ENCODE measurements at places on chromosomes 2 and 18. TPM values are rescaled to one million over a fixed set of nuclear protein-coding genes. Genes with fewer than 3 reads are reported as not detected.
A peak's percentile ranks its signal among the peaks of the same experiment; 100 is the strongest.

The TMEM163 gene
- total RNA-seq: 5.9 TPM

The HMSD gene
- 1.4 TPM for total RNA-seq

The TSN gene
- total RNA-seq: 66.1 TPM

The SGPP2 gene
- 89.8 TPM for total RNA-seq

The LONRF2 gene
- total RNA-seq: 6.3 TPM

The COL4A4 gene
- 53.3 TPM for total RNA-seq

The GDF7 gene
- 12.5 TPM for total RNA-seq

The REEP1 gene
- total RNA-seq: 4.3 TPM

The PLEKHH2 gene
- total RNA-seq: 25.0 TPM

GRCh38 chr18:45557779-45558178 is 57.5 kb upstream of the SLC14A2 start:
- DNase-seq: no peak
- no peaks in the 10 kb centered on the region for H3K36me3 ChIP-seq
- no peak overlapping the region for H3K4me3 ChIP-seq
- no peaks in the 10 kb centered on the region for H3K4me1 ChIP-seq
- no peaks in the 10 kb centered on the region for H3K27me3 ChIP-seq

GRCh38 chr2:190657474-190658255 is 8.8 kb downstream of the NAB1 start:
- no peak overlapping the region for H3K4me3 ChIP-seq
- H3K27ac ChIP-seq: no peak overlapping the region
- no peaks in the 10 kb centered on the region for H3K36me3 ChIP-seq

GRCh38 chr2:217055624-217056023 is 195.8 kb upstream of the TNP1 start:
- H3K27ac ChIP-seq: no peak overlapping the region
- no peaks in the 10 kb centered on the region for H3K36me3 ChIP-seq
- H3K27me3 ChIP-seq: no peaks in the 10 kb centered on the region
- no peak overlapping the region for H3K4me3 ChIP-seq

- no peak overlapping the region for H3K4me3 ChIP-seq
- no peaks in the 10 kb centered on the region for H3K4me1 ChIP-seq
- H3K27ac ChIP-seq: no peak overlapping the region
- H3K27me3 ChIP-seq: no peaks in the 10 kb centered on the region
- no peaks in the 10 kb centered on the region for H3K36me3 ChIP-seq
Observed at GRCh38 chr2:121884078-121884477, 128.6 kb downstream of the TSN start.

- DNase-seq: no peak
- no peak overlapping the region for H3K27ac ChIP-seq
- peaks cover 3% of the 10 kb centered on the region for H3K36me3 ChIP-seq
- no peak overlapping the region for H3K4me3 ChIP-seq
Observed at GRCh38 chr2:232013701-232014353, 52.3 kb downstream of the DIS3L2 start.

- H3K4me1 ChIP-seq: peaks cover 2% of the 10 kb centered on the region
- peak overlapping the region; percentile 85 for H3K27ac ChIP-seq
- H3K36me3 ChIP-seq: no peaks in the 10 kb centered on the region
- H3K4me3 ChIP-seq: peak overlapping the region; percentile 94
- no peak for DNase-seq
Observed at GRCh38 chr2:61469424-61470121, 1.3 kb downstream of the USP34 start.

GRCh38 chr2:156800781-156801361 is 364.7 kb downstream of the GPD2 start:
- no peaks in the 10 kb centered on the region for H3K36me3 ChIP-seq
- no peak overlapping the region for H3K27ac ChIP-seq
- no peaks in the 10 kb centered on the region for H3K4me1 ChIP-seq
- H3K4me3 ChIP-seq: no peak overlapping the region

DNA sequence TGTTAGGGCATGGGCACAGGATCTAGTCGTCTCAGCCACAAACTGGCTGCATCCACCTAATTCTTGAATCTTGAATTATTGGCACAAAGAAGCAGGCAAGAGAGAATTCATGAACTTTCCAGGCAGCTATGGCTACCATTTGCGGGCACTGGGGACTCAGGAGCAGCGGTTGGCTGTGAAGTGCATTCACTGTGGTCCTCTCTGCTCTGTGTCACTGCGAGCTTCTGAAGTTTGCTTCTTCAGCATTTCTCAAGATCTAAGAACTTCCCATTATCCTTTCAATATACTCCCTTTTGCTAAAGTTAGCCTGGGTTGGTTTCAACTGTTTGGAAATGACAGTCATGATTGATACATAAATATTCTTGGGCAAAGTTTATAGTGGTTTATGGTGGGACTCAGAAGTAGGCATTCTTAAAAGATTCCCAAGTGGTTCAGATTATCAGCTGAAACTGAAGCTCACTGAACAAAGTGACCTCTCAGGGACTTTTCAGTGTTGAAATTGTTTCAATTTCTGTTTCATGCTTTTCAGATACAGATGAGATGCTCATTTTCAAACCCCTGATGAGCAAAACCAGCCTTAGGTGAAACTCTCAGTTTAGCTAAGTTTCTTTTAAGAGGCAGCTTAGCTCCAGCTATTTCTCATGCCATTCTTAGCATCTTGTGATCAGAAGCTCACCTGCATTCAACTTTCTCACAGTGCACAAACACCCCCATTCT is 1258.3 kb upstream of the GYPC start:
- H3K36me3 ChIP-seq: no peaks in the 10 kb centered on the region
- H3K4me1 ChIP-seq: no peaks in the 10 kb centered on the region
- no peak for DNase-seq
- no peak overlapping the region for H3K27ac ChIP-seq

GRCh38 chr2:190069936-190070696 is 7.6 kb upstream of the MSTN start:
- peak; percentile 83 for DNase-seq
- H3K4me3 ChIP-seq: no peak overlapping the region
- H3K36me3 ChIP-seq: no peaks in the 10 kb centered on the region
- no peaks in the 10 kb centered on the region for H3K4me1 ChIP-seq

DNA sequence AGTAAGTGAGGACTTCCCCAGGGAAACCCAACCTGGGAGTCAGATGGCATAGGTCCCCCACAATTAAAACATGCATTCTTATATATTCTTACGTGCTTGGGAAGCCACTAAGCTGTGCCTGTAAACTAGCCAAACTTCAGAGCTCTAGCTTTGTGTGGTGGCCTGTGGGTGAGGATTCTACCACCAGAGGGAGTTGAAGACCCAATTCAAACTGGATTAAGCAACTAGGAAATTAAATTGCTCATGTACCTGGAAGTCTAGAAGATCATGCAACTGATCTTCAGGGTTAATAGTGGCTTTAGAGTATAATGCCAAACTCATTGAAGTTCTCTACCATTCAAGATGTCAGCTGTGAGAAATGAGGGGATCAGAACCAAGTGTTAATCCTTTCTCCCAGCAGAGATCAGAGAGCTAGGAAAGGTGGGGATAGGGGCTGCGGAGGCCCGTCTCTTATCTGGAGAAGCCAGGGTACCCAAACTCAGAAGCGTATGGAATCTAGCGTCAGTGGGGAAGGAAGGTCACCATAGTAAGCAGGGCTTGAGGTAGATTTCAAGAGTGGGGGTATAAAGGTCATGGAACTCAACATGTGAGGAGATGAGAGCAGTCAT is 53.2 kb upstream of the CCDC85A start:
- H3K4me3 ChIP-seq: no peak overlapping the region
- H3K27me3 ChIP-seq: no peaks in the 10 kb centered on the region
- no peak for DNase-seq
- no peaks in the 10 kb centered on the region for H3K36me3 ChIP-seq
- no peak overlapping the region for H3K27ac ChIP-seq

DNA sequence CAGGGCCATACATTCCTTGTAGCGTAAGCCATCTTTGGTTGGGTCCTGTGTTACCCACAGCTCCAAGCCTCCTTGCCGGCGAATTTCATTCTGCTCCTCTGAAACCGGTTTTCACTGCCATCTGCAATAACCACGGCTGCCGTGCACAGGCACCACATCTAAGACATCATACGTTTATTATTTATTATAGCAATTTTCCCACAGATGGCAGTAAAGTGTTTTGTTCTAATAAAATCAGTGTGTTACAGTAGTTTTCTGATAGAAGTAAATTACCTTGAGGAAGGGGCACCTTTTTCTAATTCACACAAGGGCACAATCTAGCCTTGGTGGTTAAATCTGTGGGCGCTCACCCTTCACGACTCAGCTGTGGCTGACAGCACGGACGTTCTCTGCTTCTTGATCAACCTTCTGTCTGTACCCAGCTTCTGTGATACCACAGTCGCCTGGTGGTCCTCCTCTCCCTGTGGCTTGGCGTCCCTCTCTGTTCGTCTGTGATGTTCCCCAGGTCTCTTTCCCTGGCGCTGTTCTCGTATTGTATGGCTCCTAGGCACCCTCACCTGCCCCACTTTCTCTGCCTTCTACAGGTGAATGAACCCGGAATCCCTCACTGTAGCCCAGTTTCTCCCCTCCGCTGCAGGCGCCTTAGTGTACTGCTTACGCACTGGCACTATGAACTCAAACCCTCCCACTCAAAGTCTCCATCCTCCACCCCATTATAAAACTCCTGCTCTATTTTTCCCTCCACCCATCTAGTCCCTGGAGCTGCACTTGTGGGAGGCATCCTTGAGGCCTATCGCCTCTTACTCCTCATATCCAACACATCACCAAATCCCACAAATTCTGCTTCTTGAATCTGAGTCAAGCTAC is 236.8 kb downstream of the DYSF start:
- no peaks in the 10 kb centered on the region for H3K4me1 ChIP-seq
- no peak for DNase-seq
- no peak overlapping the region for H3K4me3 ChIP-seq
- no peak overlapping the region for H3K27ac ChIP-seq
- no peaks in the 10 kb centered on the region for H3K36me3 ChIP-seq

DNA sequence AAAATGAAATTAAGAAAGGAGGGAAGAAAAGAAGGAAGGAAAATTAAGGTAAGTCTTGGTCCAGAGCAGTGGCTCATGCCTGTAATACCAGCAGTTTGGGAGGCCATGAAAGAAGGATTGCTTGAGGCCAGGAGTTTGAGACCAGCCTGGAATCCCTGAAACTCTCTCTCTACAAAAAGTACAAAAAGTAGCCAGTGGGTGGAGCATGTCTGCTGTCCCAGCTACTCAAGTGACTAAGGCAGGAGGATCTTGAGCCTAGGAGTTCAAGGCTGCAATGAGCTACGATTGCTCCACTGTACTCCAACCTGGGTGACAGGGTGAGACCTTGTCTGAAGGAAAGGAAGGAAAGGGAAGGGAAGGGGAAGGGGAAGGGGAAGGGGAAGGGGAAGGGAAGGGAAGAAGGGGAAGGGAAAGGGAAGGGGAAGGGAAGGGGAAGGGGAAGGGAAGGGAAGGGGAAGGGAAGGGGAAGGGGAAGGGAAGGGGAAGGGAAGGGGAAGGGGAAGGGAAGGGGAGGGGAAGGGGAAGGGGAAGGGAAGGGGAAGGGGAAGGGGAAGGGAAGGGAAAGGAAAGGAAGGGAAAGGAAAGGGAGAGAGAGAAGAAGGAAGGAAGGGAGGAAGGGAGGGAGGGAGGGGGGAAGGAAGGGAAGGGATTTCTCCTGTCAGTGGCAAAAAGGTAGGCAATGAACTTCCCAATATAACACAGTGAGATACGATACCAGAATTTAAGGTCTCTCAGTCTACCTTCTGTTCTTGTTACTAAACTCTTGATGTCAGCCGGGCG is 412.8 kb downstream of the CMPK2 start:
- H3K27me3 ChIP-seq: no peaks in the 10 kb centered on the region
- no peak overlapping the region for H3K4me3 ChIP-seq
- no peak overlapping the region for H3K27ac ChIP-seq
- DNase-seq: no peak

DNA sequence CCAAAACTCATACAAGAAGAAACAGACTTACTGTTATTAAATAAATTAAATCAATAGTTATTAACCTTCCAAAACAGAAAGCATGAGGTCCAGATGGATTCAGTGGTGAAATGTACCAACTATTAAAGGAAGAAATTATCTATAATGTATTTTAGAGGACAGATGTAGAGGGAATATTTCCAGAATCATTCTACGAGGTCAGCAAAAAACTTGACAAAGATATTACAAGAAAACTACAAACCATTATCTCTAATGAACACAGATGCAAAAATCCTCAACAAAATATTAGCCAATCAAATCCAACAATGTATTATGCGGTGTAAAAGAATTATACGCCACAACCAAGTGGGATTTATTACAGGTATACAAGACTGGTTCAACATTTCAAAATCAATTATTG is 63.7 kb downstream of the ROCK2 start:
- no peaks in the 10 kb centered on the region for H3K27me3 ChIP-seq
- H3K4me3 ChIP-seq: no peak overlapping the region
- no peaks in the 10 kb centered on the region for H3K4me1 ChIP-seq
- DNase-seq: no peak

- no peak overlapping the region for H3K27ac ChIP-seq
- H3K4me1 ChIP-seq: no peaks in the 10 kb centered on the region
- H3K4me3 ChIP-seq: no peak overlapping the region
- DNase-seq: no peak
Observed at GRCh38 chr2:203451011-203451410, 84.1 kb downstream of the RAPH1 start.

DNA sequence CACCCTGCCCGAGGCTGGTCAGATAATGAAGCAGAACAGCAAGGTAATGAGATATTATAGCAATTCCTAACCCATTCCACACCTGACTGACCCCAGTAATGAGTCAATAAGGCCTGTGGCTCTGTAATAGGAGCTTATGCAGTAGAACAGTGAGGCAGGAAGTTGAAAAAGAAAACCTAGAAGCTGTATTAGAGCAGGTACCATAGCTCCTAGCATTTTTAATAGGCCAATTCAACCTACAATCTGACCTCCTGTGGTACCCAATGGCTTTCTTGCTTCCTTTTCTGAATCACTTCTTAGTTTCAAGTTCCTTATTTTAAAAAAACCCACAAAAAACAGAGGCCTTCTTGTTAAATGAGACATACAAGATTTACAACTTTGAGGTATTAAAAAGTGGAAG is 43.6 kb upstream of the MAP2 start:
- H3K4me1 ChIP-seq: no peaks in the 10 kb centered on the region
- no peak for DNase-seq
- H3K27ac ChIP-seq: no peak overlapping the region
- no peaks in the 10 kb centered on the region for H3K27me3 ChIP-seq

- H3K4me3 ChIP-seq: no peak overlapping the region
- no peaks in the 10 kb centered on the region for H3K27me3 ChIP-seq
- peaks cover 5% of the 10 kb centered on the region for H3K4me1 ChIP-seq
- no peaks in the 10 kb centered on the region for H3K36me3 ChIP-seq
Observed at GRCh38 chr2:226772389-226773179, 27.0 kb downstream of the IRS1 start.

DNA sequence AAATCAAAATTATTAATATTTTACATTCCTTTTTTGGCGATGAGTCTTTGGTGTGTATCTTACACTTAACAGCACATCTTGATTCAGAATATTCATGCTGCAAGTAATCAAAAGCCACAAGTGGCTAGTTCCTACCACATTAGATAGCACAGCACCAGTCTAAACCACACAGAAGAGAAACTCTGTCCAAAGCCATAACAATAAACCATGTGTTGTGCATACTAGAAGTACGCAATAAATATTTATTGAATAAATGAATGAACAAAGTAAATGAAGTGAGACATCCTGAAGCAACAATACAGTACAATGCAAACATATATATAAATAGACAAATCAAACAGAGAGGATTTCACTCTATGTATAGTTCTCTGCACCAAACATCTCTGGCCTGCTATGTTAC is 287.3 kb downstream of the EXOC6B start:
- H3K4me1 ChIP-seq: no peaks in the 10 kb centered on the region
- no peak overlapping the region for H3K4me3 ChIP-seq
- H3K27me3 ChIP-seq: no peaks in the 10 kb centered on the region
- no peak for DNase-seq
- H3K27ac ChIP-seq: no peak overlapping the region

All from kidney (tissue), 22 donors.